Pulmonary artery endothelial cell (primary cell): ENCODE measurements at places on chromosomes 5 and 9. TPM values are rescaled to one million over a fixed set of nuclear protein-coding genes. Genes with fewer than 3 reads are reported as not detected.

ARL14EPL gene
- 0.13 and 0.39 TPM in 2 replicates for total RNA-seq

WDR5 gene
- 29.3 and 34.1 TPM in 2 replicates for total RNA-seq

TRIM36 gene
- 0.26 and 0.74 TPM in 2 replicates for total RNA-seq

PGM5 gene
- total RNA-seq = 0.07 and 0.26 TPM in 2 replicates

IL31RA gene
- 0.21 and 0.73 TPM in 2 replicates for total RNA-seq

HTR1A gene
- total RNA-seq = not detected in 2 replicates

BASP1 gene
- total RNA-seq = 73.9 and 76.4 TPM in 2 replicates

GABRA6 gene
- total RNA-seq = not detected in 2 replicates

DMGDH gene
- total RNA-seq = 0.20 and 0.25 TPM in 2 replicates

MRPS30 gene
- total RNA-seq = 61.0 and 68.5 TPM in 2 replicates

SHLD3 gene
- total RNA-seq = 3.9 and 5.5 TPM in 2 replicates

MCTP1 gene
- 63.6 and 192 TPM in 2 replicates for total RNA-seq

SLC1A1 gene
- total RNA-seq = 17.4 and 24.0 TPM in 2 replicates

DND1 gene
- total RNA-seq = 0.13 and 0.28 TPM in 2 replicates

BAAT gene
- under 0.01 TPM in 1 of 2 replicates, not detected in the other for total RNA-seq

PAIP1 gene
- 85.5 and 97.8 TPM in 2 replicates for total RNA-seq

CLINT1 gene
- 134 and 138 TPM in 2 replicates for total RNA-seq

SLC36A2 gene
- not detected in 2 replicates for total RNA-seq

FCN1 gene
- not detected in 2 replicates for total RNA-seq

KLF4 gene
- total RNA-seq = 1.1 and 1.6 TPM in 2 replicates

GFI1B gene
- not detected in 2 replicates for total RNA-seq

DHX29 gene
- 30.1 and 45.4 TPM in 2 replicates for total RNA-seq

ANGPTL2 gene
- total RNA-seq = 15.5 and 17.8 TPM in 2 replicates

PLEKHG4B gene
- not detected in 2 replicates for total RNA-seq

BARHL1 gene
- total RNA-seq = not detected in 2 replicates

LMX1B gene
- total RNA-seq = not detected in 2 replicates

CAMK4 gene
- total RNA-seq = 2.2 and 5.4 TPM in 2 replicates

RPS23 gene
- total RNA-seq = 3,689 and 4,914 TPM in 2 replicates

SLC36A3 gene
- not detected in 2 replicates for total RNA-seq

FAM174A gene
- 21.8 and 25.3 TPM in 2 replicates for total RNA-seq

ZNG1E gene
- 24.9 and 34.7 TPM in 2 replicates for total RNA-seq

C8G gene
- 0.67 TPM in 1 of 2 replicates, not detected in the other for total RNA-seq

ERAP2 gene
- total RNA-seq = 5.6 and 12.3 TPM in 2 replicates

FAM221B gene
- not detected in 2 replicates for total RNA-seq

PCDHGA10 gene
- 3.1 and 4.0 TPM in 2 replicates for total RNA-seq

STXBP1 gene
- total RNA-seq = 16.0 and 19.0 TPM in 2 replicates

SAXO1 gene
- total RNA-seq = under 0.01 TPM in 1 of 2 replicates, not detected in the other

PPP2R2B gene
- total RNA-seq = not detected in 2 replicates

EPB41L4B gene
- 0.42 and 0.92 TPM in 2 replicates for total RNA-seq

TIMD4 gene
- not detected in 2 replicates for total RNA-seq

CDO1 gene
- 5.5 and 6.3 TPM in 2 replicates for total RNA-seq

ACSL6 gene
- total RNA-seq = not detected in 2 replicates

LSM11 gene
- total RNA-seq = 9.9 and 12.1 TPM in 2 replicates

PCDHA5 gene
- 0.04 and 0.07 TPM in 2 replicates for total RNA-seq
